ENCODE measurements at places on chromosomes 2 and 18.

DNA sequence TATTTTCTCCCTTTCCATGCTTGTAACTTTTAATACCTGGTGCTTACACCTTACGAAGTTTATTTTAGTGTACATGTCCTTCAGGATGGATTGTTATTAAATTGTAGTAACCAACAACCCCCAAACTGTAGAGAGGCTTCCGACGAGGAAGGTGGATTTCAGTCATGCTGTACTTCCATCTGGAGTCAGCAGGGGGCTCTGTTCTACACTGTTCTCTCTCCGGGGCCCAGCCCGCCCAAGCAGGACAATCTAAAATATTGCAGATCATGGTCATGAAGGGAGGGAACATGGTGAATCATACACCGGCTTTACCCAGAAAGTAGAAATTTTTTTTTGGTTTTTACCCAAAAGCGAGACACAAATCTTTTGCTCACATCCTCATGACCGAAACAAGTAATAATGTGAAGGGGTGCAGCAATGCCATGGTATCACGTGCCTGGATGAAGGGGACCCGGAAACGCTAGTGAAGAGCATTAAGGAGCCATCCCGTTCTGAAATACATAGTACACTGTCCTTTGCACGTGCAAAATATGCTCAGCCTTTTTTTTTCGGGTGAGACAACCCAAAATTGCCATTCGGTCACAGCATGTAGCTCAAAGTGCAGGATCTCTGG, 884.8 kb downstream of the EPHA4 start:
- H3K27me3 ChIP-seq: no peaks in the 10 kb centered on the region
- H3K27ac ChIP-seq: no peak overlapping the region
- H3K36me3 ChIP-seq: no peaks in the 10 kb centered on the region
- DNase-seq: no peak

GRCh38 chr18:61544178-61544577, 210.9 kb downstream of the CDH20 start:
- DNase-seq: no peak
- no peak overlapping the region for H3K4me3 ChIP-seq
- H3K27me3 ChIP-seq: no peaks in the 10 kb centered on the region
- H3K4me1 ChIP-seq: peaks cover 34% of the 10 kb centered on the region

DNA sequence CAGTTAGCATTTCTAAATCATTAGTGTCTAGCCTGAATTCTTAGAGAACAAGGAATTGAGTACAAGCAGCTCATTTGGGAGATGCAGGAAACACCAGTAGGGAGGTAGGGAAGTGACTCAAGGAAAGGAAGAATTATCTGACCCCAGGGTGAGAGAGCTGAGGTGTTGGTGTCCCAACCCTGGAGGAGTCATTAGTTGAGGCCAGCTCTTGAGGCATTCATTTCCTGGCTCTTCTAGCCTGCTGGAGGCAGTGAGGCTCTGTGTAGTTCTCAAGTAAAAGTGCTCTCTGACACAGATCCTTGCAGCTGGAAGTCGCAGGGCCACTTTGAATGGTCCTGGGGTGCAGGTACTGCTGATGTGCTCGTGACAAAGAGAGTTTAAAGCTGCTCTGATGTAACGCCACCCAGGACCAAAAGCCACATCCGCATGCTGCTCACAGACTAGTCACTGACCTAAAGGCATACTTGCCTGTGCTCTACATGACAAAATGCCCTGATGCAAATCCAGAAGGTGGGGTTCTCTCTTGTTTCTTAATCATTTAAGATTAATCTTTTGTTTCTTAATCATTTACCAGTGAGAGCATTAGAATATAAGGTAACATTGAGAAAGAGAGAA, 299.5 kb upstream of the LYPD1 start:
- H3K36me3 ChIP-seq: no peaks in the 10 kb centered on the region
- no peak overlapping the region for H3K4me3 ChIP-seq
- H3K27ac ChIP-seq: no peak overlapping the region
- no peaks in the 10 kb centered on the region for H3K27me3 ChIP-seq
- no peaks in the 10 kb centered on the region for H3K4me1 ChIP-seq

DNA sequence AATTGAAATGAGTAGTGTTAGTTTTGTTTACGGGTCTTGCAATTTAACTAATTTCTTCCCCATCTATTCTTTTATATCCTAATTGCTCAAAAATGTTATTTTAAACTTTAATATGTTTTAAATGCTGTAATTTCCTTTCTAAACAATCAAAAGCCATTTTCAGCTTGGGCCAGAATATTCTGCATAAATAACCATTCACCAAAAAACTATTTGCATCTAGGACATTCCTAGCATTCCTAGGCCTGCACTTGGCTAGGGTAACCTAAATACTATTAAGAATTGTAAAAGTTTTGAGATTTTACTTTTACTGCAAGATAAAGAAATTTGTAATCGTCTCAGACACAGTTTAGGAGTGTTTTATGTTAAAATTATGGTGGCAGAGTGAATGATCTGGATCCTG, 7.8 kb upstream of the ETAA1 start:
- H3K27ac ChIP-seq: no peak overlapping the region
- H3K4me3 ChIP-seq: no peak overlapping the region
- H3K4me1 ChIP-seq: peaks cover 3% of the 10 kb centered on the region
- no peak for DNase-seq

DNA sequence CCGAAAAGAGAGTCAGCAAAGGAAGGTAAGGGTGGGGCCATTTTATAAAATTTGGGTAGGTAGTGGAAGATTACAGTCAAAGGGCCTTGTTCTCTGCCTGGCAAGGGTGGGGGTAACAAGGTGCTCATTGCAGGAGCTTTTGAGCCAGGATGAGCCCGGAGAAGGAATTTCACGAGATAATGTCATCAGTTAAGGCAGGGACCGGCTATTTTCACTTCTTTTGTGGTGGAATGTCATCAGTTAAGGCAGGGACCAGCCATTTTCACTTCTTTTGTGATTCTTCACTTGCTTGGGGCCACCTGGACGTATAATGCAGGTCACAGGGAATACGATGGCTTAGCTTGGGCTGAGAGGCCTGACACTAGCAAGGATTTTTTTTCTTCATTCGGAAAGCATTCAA, 58.1 kb downstream of the CYP1B1 start:
- H3K27me3 ChIP-seq: no peaks in the 10 kb centered on the region
- H3K36me3 ChIP-seq: no peaks in the 10 kb centered on the region
- H3K4me1 ChIP-seq: no peaks in the 10 kb centered on the region
- H3K27ac ChIP-seq: no peak overlapping the region
- DNase-seq: no peak

- peak overlapping the region; percentile 71 for H3K4me3 ChIP-seq
- H3K27ac ChIP-seq: peak overlapping the region; percentile 85
- H3K4me1 ChIP-seq: peaks cover 67% of the 10 kb centered on the region
- H3K36me3 ChIP-seq: no peaks in the 10 kb centered on the region
Measured at GRCh38 chr2:64987956-64988419, 1.2 kb upstream of the SLC1A4 start.

- no peak for DNase-seq
- H3K36me3 ChIP-seq: no peaks in the 10 kb centered on the region
- no peaks in the 10 kb centered on the region for H3K4me1 ChIP-seq
- no peaks in the 10 kb centered on the region for H3K27me3 ChIP-seq
Measured at GRCh38 chr18:62388855-62389760, 64.0 kb downstream of the TNFRSF11A start.

DNA sequence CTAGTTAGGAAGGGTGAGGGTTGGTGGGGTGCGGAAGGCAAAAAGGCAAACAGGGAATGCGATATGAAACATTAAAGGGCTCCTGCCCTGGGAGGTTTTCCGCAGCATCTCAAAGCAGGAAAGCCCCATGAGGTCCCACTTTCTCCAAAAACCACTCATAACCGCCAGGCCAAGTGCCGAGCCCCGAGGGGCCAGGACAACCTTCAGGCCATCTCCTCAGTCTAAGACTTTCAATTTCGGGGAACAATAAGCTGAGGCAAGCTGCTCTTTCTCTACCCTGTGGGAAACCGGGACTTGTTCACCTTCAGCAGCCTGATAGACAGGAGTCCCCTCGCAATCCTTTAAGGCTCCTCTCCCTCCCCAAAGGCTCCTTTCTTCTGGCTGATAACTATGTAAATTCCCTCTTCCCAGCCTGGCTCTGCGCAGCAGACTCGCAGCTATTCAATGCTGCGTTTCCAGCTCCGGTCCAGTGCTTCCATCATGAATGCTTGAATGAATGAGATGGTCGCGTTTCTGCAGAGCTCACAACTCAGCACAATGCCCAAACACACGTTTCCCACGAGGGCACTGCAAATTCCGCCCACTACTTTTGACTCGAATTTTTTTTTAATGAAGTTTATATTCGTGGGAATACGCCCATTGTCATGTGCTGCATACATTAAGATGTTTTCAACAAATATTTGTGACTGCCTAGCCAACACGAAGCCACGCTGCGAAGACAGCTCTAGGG, 1.4 kb downstream of the LAMA1 start:
- H3K27me3 ChIP-seq: peaks cover 3% of the 10 kb centered on the region
- DNase-seq: no peak
- H3K36me3 ChIP-seq: no peaks in the 10 kb centered on the region
- no peak overlapping the region for H3K27ac ChIP-seq
- H3K4me1 ChIP-seq: peaks cover 36% of the 10 kb centered on the region
- H3K4me3 ChIP-seq: peak overlapping the region; percentile 66

GRCh38 chr18:29326214-29326613, 1149.3 kb upstream of the CDH2 start:
- no peak for DNase-seq
- H3K27ac ChIP-seq: no peak overlapping the region
- no peaks in the 10 kb centered on the region for H3K27me3 ChIP-seq
- no peaks in the 10 kb centered on the region for H3K36me3 ChIP-seq

- no peaks in the 10 kb centered on the region for H3K36me3 ChIP-seq
- H3K4me1 ChIP-seq: peaks cover 30% of the 10 kb centered on the region
- DNase-seq: no peak
- no peak overlapping the region for H3K27ac ChIP-seq
Measured at GRCh38 chr2:240816584-240817495, 3.2 kb downstream of the KIF1A start.

Measured in esophagus squamous epithelium (tissue), 5 donors.